ENCODE measurements at places on chromosomes 1 and 21.
A peak's percentile ranks its signal among the peaks of the same experiment; 100 is the strongest.

DNA sequence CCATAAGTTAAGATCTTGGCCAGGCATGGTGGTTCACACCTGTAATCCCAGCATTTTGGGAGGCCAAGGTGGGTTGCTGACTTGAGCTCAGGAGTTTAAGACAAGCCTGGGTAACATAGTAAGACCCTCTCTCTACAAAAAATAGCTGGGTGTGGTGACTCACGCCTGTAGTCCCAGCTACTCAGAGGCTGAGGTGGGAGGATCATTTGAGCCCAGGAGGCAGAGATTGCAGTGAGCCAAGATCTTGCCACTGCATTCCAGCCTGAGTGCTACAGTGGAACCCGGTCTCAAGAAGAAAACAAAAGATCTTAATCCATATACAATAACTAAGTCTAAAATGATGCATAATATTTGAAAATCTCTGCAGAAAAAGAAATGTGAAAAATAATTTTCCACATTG lies 165.5 kb upstream of the NR5A2 start:
- no peak for DNase-seq

- no peak for DNase-seq
Measured at GRCh38 chr1:209072481-209072880, 511.0 kb upstream of the CAMK1G start.

GRCh38 chr1:230293390-230293700 lies 132.8 kb downstream of the PGBD5 start:
- no peak for DNase-seq

GRCh38 chr1:91529856-91530255 lies 29.2 kb downstream of the CDC7 start:
- DNase-seq, result no peak

GRCh38 chr1:115448282-115449044 lies 110.4 kb upstream of the NGF start:
- no peak for DNase-seq

DNA sequence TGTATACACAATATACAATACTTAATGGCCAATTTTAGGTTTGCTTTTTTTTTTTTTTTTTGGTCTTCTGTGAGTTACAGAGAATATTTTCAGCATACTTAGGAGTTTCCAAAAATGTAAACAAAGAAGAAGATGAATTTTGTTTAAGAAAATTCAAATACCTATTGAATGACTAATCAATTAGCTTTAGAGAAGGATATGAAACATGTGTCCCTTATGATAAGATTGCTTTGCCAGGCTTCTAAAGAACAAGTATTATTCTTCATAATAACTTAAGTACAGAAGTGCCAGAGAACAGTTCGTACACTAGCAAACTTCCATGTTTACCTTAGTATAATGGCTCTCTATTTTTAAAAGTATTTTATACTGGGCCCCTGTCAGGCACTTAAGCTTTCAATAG lies 1191.0 kb upstream of the NCAM2 start:
- DNase-seq, result no peak

GRCh38 chr1:20409012-20409411 lies 77.0 kb downstream of the CAMK2N1 start:
- DNase-seq, result no peak

DNA sequence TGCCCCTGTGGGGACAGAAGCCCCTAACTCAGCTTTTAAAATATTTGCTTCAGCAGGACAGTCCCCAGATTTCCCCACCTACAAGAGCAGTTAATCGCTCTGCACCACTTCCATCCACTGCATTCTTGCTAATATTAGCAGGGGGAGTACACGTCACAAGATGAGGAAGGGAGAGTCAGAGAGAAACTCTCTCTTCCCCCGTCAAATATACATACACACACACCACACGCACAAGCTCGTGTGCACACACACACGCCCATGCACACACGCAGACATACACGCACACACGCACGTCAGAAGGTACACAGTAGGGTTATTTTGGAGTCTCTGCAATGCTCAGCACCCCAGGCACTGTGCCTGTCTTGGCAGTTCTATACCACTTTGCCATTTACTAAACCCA lies 2.1 kb downstream of the CLCA1 start:
- no peak for DNase-seq

GRCh38 chr21:35102488-35103371 lies 53.6 kb upstream of the RUNX1 start:
- no peak for DNase-seq

GRCh38 chr1:114062477-114063099 lies 83.3 kb downstream of the OLFML3 start:
- DNase-seq, result no peak

DNA sequence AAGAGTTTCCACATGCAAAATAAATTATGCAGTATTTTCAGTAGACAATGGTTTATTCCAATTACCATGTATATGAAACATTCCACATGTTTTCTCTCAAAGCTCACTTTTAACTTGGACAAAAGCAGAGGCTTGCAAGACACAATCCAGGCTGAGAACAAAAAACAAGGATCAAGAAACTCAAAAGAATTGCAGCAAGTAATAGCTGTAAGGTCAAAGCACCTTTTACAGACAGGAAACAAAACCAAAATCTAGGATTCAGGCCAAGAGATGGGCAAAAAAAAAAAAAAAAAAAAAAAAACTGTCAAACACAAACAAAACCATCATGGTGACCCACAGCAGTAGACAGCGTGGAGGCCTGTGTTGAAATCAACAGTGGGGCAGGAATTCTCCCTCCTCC lies 9.3 kb downstream of the RGS1 start:
- no peak for DNase-seq

DNA sequence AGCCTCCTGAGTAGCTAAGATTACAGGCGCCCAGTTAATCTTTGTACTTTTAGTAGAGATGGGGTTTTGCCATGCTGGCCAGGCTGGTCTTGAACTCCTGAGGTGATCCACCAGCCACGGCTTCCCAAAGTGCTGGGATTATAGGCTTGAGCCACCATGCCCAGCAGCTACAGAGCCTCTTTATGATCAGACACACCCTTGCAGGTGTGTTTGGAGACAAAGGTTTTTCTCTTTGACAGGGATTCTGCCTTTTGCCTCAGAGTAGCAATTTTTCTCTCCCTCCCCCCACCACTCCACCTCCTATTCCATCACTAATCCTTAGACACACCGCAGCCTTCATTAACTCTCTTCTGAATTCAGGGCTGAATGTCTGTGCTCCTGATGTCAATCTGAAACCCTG lies 152.2 kb upstream of the NFIA start:
- no peak for DNase-seq

GRCh38 chr1:220893701-220894024 lies 14.4 kb downstream of the HLX start:
- no peak for DNase-seq

DNA sequence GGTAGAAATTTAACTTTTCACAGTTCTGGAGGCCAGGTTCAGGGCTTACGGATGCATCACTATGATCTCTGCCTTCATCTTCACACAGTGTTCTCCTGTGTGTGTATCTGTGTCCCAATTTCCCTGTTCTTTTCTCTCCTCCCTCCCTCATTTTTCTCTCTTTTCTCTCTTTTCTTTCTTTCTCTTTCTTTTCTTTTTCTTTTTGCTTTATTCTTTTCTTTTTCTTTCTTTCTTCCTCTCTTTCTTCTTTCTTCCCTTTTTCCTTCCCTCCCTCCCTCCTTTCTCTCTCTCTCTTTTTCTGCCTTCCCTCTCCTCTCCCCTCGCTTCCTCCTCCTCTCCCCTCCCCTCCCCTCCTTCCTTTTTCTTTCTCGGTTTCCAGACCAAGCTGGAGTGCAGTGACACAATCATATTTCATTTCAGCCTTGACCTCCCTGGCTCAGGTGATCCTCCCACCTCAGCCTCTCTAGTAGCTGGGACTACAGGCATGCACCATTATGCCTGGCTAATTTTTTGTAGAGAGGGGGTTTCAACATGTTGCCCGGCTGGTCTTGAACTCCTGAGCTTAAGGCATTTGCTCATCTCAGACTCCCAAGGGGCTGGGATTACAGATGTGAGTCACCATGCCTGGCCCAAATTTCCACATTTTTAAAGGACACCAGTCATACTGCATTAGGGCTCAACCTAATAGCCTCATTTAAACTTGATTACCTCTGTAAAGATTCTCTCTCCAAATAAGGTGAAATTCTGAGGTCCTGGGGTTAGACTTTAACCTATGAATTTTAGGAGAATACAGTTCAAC lies 115.9 kb downstream of the HUNK start:
- no peak for DNase-seq

DNA sequence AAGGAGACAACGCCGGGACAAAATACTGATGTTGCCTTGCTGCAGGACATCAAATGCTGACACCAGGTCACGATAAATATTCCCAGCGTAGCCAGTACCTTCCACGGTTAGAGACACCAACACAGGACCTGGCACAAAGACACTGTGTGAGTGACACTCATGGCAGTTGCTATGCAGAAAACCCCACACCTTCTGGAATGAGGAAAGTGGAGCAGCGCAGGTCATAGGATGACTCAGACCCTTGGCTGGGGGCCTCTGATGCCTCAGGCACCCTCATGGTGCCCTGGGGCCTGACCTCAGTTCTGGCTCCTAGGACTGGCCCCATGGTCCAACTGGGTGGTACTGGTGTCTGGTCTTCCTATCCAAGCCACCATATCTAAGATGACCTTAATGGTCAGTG lies 7.0 kb downstream of the DCST2 start:
- DNase-seq, result no peak

- no peak for DNase-seq
Measured at GRCh38 chr1:62836856-62837540, 53.1 kb downstream of the ATG4C start.

DNA sequence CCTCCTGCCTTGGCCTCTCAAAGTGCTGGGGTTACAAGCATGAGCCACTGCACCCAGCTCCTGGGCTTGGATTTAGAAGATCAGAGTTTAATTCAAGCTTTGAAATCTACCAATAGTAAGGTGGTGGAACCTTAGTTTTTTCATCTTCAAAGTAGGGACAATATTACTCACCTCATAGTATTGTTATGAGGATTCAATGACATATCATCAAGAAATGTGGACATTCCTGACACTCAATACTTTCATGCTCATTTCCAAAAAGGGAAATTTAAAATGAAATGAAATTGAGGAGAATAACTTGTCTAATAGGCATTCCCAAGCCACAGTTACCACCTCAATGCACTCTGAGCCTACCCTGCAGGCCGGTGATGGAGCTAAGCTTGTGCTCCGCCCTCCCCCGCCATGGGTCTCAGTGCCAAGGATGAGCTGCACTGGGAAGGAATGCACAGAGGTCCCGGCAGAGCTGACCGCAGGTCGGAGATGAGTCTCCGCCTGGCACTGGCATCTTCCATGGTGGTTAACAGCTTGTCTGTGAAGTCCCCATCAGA lies 56.5 kb upstream of the BCAR3 start:
- no peak for DNase-seq

- DNase-seq, result no peak
Measured at GRCh38 chr1:208808301-208808700, 564.1 kb upstream of the PLXNA2 start.

- DNase-seq, result peak; percentile 15
Measured at GRCh38 chr1:184075055-184076029, 23.8 kb downstream of the TSEN15 start.

- peak; percentile 85 for DNase-seq
Measured at GRCh38 chr1:60746278-60746791, 336.0 kb upstream of the NFIA start.

GRCh38 chr1:235101558-235102258 lies 26.9 kb downstream of the TOMM20 start:
- no peak for DNase-seq

DNA sequence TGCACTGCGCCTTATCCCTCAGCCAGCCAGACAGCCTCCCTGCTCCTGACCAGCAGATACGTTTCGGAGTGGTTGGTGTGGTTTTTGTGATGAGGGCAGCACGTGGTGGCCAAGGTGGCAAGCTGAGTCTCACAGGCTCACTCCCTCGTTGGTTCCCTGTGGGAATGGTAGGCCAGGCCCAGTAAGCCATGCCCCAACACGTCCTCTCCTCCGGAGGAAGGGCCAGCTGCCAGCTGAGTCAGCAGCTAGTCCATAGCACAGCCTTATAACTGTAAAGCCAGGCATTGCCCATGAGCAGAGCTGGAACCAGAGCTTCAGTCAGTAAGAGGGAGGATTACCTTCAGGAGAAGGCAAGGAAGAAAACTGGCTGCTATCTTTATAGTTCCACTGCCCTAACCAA lies 29.5 kb downstream of the SZRD1 start:
- no peak for DNase-seq

DNA sequence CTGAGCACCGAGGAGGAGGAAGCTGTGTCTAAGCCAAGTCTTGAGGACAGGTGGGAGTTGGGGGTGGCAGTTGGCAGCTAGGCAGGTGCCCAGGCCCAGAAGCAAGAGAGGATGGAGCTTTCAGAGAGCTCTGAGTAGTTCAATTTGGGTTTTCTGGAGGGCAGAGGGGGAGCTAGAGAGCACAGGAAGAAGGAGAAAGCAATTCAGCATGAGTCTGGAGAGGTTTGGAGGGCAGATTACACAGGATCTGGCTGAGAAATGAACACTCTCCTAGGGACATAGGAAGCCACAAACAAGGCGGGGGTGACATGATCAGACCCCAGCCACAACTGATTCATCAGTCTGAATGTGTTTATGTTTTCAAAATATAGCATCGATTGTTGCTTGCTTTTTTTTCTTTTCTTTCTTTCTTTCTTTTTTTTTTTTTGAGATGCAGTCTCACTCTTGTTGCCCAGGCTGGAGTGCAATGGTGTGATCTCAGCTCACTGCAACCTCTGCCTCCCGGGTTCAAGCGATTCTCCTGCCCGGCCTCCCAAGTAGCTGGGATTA lies 23.8 kb downstream of the PTPRF start:
- no peak for DNase-seq

- DNase-seq, result no peak
Measured at GRCh38 chr1:109630898-109631512, 11.4 kb downstream of the AMPD2 start.

- no peak for DNase-seq
Measured at GRCh38 chr1:232307296-232308017, 322.5 kb downstream of the SIPA1L2 start.

GRCh38 chr1:202234331-202235002 lies 40.9 kb downstream of the LGR6 start:
- DNase-seq, result no peak

DNA sequence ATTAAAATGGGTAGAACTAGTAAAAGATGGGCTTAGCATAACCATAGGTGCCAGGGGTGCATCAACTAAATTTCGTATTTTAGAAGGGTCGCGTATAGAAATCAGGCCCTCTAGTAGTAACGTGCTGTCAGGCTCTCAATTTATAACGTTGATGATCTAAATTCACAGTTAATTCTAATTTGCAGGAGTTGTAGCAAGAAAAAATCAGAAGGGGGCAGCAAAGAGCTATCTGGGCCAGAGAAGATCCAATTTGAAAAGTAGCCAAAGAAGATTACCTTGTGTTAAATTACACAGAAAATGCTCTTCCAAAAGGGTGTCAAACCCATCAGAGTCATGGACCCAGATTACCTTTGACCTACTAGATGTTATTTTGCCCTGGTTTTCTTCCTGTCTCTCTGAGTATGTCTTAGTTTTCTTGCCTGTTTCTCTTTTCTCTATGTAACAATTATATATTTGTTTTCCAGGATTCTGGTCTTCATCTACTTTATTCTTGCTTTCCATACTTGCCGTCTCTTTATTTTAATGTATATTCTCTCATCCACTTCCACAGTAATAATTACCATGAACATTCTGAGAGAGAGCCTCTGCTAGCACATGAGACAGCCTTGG lies 1030.9 kb downstream of the AMY1C start:
- DNase-seq, result peak; percentile 73
